Chondrocyte (in vitro differentiated cells): ENCODE measurements at places on chromosomes 6 and 20. TPM values are rescaled to one million over a fixed set of nuclear protein-coding genes. Genes with fewer than 3 reads are reported as not detected.

Gene SNAI1
- total RNA-seq, result 4.9 to 15.1 TPM (median 6.1 TPM) in 3 replicates

Gene MRPL14
- 35.1 to 38.7 TPM (median 35.5 TPM) in 3 replicates for total RNA-seq

Gene SYNJ2
- 29.2 to 54.5 TPM (median 53.1 TPM) in 3 replicates for total RNA-seq

Gene NOP56
- total RNA-seq, result 103 to 166 TPM (median 118 TPM) in 3 replicates

Gene TRAPPC3L
- 0.19 TPM in 1 of 3 replicates, not detected in the others for total RNA-seq

Gene SULF2
- total RNA-seq, result 82.4 to 120 TPM (median 85.7 TPM) in 3 replicates

Gene BLCAP
- 56.6 to 66.2 TPM (median 65.1 TPM) in 3 replicates for total RNA-seq

Gene MLIP
- total RNA-seq, result 1.5 TPM in 1 of 3 replicates, not detected in the others

Gene AIF1
- total RNA-seq, result not detected in 3 replicates

Gene TNNC2
- total RNA-seq, result 0.46 to 0.63 TPM (median 0.52 TPM) in 3 replicates

Gene CRISP2
- not detected in 3 replicates for total RNA-seq

Gene ATRN
- 52.0 to 55.1 TPM (median 52.8 TPM) in 3 replicates for total RNA-seq

Gene CST4
- total RNA-seq, result not detected in 3 replicates

Gene CAP2
- 76.6 to 90.4 TPM (median 86.1 TPM) in 3 replicates for total RNA-seq

Gene RPP40
- total RNA-seq, result 6.0 to 6.8 TPM (median 6.2 TPM) in 3 replicates

Gene DOK5
- 8.7 to 14.3 TPM (median 9.0 TPM) in 3 replicates for total RNA-seq

Gene TFAP2D
- not detected in 3 replicates for total RNA-seq

Gene SOX4
- 46.4 to 61.7 TPM (median 60.8 TPM) in 3 replicates for total RNA-seq

Gene ATF6B
- total RNA-seq, result 68.0 to 86.5 TPM (median 68.7 TPM) in 3 replicates

Gene MAP1LC3A
- 49.4 to 128 TPM (median 120 TPM) in 3 replicates for total RNA-seq

Gene CDSN
- 0.12 TPM in 1 of 3 replicates, not detected in the others for total RNA-seq

Gene ELMO2
- 38.8 to 52.9 TPM (median 48.0 TPM) in 3 replicates for total RNA-seq

Gene SLC22A7
- not detected in 3 replicates for total RNA-seq

Gene SIRPA
- 16.2 to 25.6 TPM (median 24.9 TPM) in 3 replicates for total RNA-seq

Gene SERINC3
- total RNA-seq, result 102 to 121 TPM (median 116 TPM) in 3 replicates

Gene RPS10
- 751 to 941 TPM (median 771 TPM) in 3 replicates for total RNA-seq

Gene LY6G6C
- 0.30 TPM in 1 of 3 replicates, not detected in the others for total RNA-seq

Gene PLA2G7
- not detected in 3 replicates for total RNA-seq

Gene DEFB119
- total RNA-seq, result not detected in 3 replicates

Gene CGA
- 1.3 TPM in 1 of 3 replicates, not detected in the others for total RNA-seq

Gene NEDD9
- total RNA-seq, result 23.2 to 42.0 TPM (median 25.2 TPM) in 3 replicates

Gene NEURL2
- total RNA-seq, result 1.8 to 3.0 TPM (median 2.7 TPM) in 3 replicates

Gene ERVFRD-1
- not detected in 3 replicates for total RNA-seq

Gene OR12D3
- total RNA-seq, result not detected in 3 replicates

Gene STX11
- 1.6 to 3.1 TPM (median 2.9 TPM) in 3 replicates for total RNA-seq

Gene SLC17A1
- not detected in 3 replicates for total RNA-seq

Gene SLC17A9
- 0.24 to 1.2 TPM (median 0.79 TPM) in 3 replicates for total RNA-seq

Gene PRKN
- 5.1 to 8.7 TPM (median 5.7 TPM) in 3 replicates for total RNA-seq

Gene DEFB121
- not detected in 3 replicates for total RNA-seq

Gene PSORS1C2
- not detected in 3 replicates for total RNA-seq

Gene RFX6
- total RNA-seq, result not detected in 3 replicates

Gene PERP
- total RNA-seq, result 22.5 to 53.6 TPM (median 52.1 TPM) in 3 replicates

Gene ZBP1
- total RNA-seq, result not detected in 3 replicates

Gene NUP153
- 23.9 to 30.5 TPM (median 24.3 TPM) in 3 replicates for total RNA-seq

Gene CCDC170
- 0.20 to 0.67 TPM (median 0.60 TPM) in 3 replicates for total RNA-seq

Gene WFDC12
- not detected in 3 replicates for total RNA-seq

Gene TCP1
- total RNA-seq, result 169 to 200 TPM (median 175 TPM) in 3 replicates

Gene BMP6
- 0.49 to 0.50 TPM in 2 of 3 replicates, not detected in the other for total RNA-seq

Gene SCUBE3
- 32.7 to 96.6 TPM (median 93.0 TPM) in 3 replicates for total RNA-seq

Gene EEF1A2
- total RNA-seq, result 0.34 to 6.5 TPM (median 5.5 TPM) in 3 replicates

Gene BPIFB1
- total RNA-seq, result not detected in 3 replicates
